ENCODE measurements at places on chromosomes 2 and 18.

- no peak for ATAC-seq
Observed at GRCh38 chr2:165294912-165295311, 55.7 kb downstream of the SCN2A start.

GRCh38 chr2:139964721-139965440 is 1184.7 kb upstream of the NXPH2 start:
- ATAC-seq = no peak

DNA sequence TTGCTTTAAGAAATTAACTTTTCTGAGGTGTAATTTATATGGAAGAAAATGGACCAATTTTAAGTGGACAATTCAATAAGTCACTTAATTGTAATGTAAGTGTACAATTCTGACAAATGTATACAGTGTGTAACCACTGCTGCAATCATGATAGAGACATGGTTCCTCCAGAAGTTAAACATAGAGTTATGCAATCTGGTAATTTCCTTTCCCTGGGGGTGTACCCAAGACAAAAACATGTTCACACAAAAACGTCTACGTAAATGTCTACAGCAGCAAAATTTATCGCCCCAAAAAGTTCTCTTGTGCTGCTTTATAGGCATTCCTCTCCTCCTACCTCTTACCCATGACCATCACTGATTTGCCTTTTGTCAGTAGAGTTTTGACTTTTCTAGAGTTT is 141.5 kb downstream of the AQP4 start:
- ATAC-seq = no peak

DNA sequence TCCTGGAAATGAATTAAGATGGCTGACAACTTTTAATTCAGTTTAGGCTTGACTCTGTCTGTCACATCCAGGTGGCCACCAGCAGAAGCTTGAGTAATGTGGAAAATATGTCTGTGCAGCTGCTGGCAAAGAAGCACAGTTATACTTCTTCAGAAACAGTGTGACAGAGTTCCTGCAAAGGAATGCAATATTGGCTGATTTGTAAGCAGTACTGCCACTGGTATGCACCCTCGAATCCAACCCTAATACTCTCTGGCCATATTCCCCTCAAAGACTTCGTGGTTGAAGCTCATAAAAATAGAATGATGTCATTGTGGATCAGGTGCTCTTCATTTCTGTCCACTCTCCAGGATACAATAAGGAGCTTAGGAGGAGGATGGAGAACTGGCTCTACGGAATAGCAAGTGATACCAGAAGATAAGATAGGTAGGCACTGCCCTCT is 86.2 kb downstream of the METTL8 start:
- ATAC-seq = peak; percentile 68

DNA sequence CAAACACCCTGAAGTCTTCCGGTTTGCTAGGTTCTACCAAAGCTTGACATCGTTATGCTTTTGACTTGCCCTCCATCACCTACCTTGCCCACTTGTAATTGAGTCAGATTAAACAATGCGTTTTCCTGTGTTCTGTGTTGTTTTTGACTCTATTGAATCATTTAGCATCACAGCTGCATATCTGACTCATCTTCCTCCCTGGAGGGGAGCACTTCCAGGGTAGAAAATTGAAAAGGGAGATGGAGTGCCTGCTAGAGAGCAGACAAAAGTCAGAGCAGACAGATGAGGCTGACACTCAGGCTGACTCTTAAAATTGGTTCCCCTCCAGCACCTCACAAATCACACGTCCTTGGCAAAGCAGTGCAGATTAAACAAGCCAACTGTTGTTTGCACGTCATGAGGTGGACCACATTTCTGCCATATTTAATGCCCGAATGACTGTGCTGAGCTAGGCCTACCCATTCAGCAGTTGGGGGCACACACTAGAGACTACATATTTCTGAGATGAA is 2.2 kb downstream of the MPP4 start:
- ATAC-seq = no peak

DNA sequence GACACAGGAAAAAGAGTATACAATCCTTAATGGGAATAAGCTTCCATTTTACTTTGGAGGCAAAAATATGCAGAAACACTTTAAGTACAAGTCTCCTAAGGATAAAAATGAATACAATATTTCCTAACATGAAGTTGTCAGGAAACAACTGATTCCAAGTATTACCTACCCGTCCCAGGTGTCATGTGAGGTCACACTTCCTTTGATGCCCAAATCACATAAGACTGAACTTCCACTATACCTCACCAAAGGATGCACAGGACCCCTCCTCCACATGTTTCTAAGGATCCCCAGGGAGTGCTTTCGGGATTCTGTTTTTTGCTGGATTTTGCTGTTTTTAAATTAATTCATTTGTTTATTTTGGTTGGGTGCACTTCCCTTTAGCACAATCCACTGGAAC is 438.5 kb upstream of the TCF4 start:
- no peak for ATAC-seq
